AG10803 (cell line): ENCODE measurements at places on chromosomes 5 and 9.
A peak's percentile ranks its signal among the peaks of the same experiment; 100 is the strongest.

GRCh38 chr9:94619026-94619425 lies 20.3 kb downstream of the FBP1 start:
- no peak for DNase-seq

GRCh38 chr9:86809759-86810367 lies 137.4 kb downstream of the GAS1 start:
- no peak for DNase-seq

DNA sequence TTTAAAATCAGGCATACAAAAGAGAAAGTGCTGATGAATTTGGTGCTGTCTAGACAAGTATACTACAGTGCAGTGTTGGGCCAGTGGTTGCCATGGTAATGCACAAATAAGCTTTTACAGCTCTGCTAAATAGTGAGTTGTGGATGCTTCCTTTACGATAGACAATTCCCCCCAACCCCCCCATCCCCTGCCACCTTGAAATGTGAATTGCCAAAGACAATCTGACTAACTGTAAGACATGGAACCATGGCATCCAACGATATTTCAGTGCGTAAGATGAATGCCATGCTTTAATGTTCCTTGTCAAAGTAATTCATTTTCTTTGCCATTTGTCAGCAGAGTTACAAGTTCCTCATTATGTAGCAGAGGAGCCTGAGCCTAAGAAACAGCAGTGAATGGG lies 91.5 kb upstream of the NREP start:
- peak; percentile 23 for DNase-seq

- peak; percentile 59 for DNase-seq
Measured at GRCh38 chr5:14183187-14183939, 40.2 kb downstream of the TRIO start.

- DNase-seq = peak; percentile 66
Measured at GRCh38 chr5:52705720-52706119, 82.0 kb upstream of the ITGA1 start.

GRCh38 chr9:115359017-115359780 lies 241.2 kb upstream of the TNC start:
- DNase-seq = no peak

GRCh38 chr5:177434437-177434836 lies 8.0 kb downstream of the GRK6 start:
- DNase-seq = no peak

- DNase-seq = no peak
Measured at GRCh38 chr9:8724284-8725018, 924.9 kb upstream of the DMAC1 start.

- DNase-seq = no peak
Measured at GRCh38 chr9:113626735-113627495, 163.4 kb downstream of the RGS3 start.

DNA sequence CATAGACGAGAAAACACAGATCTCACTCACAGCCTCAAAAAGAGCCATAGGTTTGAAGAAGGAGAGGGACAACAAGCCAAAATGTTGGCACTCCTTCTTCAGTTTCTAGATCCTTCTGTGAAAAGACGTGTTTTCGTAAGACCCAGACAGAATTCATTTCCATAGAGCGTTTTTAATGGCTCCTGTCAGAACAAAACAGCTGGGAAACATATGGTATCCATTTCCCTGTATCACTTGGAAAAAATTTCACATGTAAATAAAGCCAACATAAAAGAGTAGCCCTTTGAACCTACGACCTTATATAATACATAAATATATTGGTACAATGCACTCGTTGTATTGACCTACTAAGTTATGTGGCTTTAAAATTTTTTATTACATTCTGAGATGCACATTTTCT lies 108.1 kb downstream of the SNCAIP start:
- peak; percentile 43 for DNase-seq

DNA sequence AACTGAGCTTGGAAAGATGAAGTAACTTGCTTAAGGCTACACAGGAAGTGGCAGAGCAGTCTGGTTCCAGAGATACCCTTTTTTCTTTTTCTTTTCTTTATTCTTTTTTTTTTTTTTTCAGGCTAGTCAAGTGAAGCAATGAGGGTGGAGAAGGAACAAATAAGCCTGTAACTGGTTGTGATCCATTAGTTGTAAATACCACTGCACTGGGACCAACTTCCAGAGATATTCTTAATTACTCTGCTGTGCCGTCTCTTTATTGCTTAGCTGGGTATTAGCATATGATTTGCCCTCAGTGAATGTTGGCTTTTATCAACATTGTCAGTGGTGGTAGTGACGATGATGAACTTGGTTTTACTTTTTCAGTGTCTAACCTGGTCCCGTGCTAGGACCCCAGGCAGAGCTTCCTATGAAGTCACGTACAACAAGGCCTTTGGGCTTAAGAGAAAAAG lies 26.7 kb downstream of the LNPEP start:
- no peak for DNase-seq
